ENCODE measurements at places on chromosomes 1 and 21.

DNA sequence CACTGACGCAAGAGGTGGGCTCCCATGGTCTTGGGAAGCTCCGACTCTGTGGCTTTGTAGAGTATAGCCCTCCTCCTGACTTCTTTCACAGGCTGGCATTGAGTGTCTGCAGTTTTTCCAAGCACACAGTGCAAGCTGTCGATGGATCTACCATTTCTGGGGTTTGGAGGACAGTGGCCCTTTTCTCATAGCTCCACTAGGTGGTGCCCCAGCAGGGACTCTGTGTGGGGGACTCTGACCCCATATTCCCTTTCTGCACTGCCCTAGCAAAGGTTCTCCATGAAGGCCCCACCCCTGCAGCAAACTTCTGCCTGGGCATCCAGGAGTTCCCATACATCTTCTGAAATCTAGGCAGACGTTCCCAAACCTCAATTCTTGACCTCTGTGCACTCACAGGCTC is 236.2 kb downstream of the COL11A1 start:
- no peak for DNase-seq

- DNase-seq, result no peak
These were observed 16.9 kb downstream of the DYRK3 start for GRCh38 chr1:206651958-206652890.

GRCh38 chr1:47984175-47984789 is 12.9 kb downstream of the TRABD2B start:
- no peak for DNase-seq

DNA sequence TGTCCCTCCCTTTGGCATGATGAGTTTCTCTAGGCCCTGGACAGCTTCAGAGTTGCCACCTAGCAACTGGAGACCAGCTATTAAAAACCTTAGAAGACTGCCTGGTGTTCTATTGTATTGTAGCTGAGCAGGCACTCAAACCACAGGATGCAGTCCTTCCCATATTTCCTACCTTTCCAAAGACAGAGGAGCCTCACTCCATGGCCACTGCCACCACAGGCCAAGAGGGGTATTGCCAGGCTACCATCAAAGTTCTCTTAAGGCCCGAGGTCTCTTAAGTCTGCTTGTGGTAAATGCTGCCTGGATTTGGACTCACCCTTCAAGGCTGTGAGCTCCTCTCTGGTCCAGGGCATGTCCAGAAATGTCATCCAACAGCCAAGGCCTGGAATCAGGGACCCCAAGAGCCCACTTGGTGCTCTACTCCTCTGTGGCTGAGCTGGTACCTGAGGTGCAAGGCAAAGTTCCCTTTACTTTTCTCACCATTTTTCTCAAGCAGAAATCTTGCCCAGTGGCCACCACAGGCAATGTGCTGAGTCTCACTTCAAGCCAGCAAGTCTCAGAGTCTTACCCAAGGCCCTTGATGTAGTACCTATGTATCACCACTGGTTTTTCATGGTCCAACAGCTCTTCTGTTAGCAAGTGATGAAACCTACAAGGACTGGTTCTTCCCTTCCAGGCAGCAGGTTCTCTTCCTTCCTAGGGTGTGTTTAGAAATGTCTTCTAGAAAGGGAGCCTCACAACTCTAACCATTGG is 269.4 kb downstream of the AMY1C start:
- no peak for DNase-seq

DNA sequence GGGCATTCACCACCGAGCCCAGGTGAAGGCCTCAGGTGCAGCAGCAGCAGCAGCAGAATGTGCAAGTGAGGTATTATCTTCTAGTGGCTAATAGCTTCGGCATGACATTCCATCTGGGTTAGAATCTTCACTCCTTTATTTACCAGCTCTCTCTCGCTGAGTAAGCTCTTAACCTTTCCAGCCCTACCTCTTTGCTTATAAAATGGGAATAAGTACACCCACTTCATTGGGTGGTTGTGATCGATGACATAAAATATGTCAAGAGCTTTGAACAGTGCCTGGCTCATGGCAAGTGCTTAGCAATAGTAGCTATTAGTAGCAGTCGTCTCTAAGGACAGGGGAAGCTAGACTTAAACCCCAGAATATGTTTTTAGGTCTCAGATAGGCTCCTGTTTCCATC is 149.5 kb downstream of the NOS1AP start:
- DNase-seq, result no peak

DNA sequence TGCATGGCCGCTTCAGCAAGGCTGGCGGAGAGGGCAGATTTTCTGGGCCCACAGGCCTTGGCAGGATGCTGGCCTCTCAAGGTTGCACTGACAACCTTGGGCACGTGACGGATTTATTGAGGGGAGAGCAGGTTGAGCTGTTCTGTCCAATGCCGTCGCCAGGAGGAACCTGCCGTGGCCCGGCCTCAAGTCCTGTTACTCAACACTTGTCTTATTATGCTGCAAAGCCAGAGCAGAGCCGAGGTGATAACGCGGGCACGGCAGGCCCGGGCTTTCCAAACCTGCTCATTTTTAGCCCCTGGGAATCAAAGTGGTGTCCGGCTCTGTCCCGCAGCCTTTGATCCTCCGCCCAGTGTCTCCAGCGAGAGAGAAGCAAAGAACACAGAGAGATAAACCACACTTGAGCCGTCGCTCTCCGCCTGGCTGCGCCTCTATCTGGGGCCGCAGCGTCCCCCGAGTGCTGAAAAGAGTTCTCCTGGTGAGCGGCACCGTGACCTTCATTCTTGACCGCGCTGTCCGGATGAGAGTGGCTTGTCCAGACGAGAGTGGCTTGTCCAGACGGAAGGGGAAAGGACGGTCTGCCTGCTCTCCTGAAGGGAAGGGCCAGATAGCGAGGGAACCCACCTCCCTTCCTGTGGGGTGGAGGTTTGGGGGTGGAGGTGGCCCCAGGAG is 162.3 kb upstream of the ARHGEF16 start:
- DNase-seq, result no peak

GRCh38 chr1:202088206-202088605 is 34.5 kb upstream of the GPR37L1 start:
- no peak for DNase-seq

DNA sequence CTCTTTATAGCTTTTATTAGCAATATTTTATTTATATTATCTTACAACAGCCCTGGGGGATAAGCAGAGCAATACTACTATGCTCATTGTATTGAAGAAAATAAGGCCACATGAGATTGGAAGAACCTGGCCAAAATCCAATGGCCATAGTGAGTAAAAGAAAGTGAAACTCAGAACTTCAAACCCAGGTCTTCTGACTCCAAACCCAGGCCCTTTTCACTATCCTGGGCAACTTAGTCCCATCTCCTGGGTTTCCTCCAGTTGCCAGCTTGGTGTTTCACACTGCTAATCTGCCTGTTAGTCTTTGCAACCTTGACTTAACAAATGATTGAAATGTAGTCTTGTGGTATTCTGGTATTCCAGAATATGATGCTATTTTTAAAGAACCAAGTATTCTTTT is 22.4 kb upstream of the EXO1 start:
- no peak for DNase-seq

DNA sequence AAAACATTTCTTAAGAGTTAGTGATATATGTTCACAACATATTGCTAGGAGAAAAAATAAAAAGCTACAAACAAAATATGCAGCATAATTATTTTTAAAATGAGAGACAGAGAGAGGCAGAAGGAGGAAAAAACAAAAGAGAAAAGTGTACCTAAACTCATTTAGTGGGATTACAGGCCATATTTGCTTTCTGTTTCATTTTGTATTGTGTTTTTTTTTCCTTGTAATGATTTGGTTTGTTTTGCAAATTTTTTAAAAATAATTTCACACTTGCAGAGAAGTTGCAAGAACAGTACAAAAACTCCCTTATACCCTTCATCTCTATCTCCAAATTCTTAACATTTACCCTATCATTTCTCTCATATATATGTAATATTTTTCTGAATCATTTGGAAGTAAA is 65.0 kb downstream of the LBR start:
- no peak for DNase-seq

- DNase-seq, result no peak
These were observed 7.7 kb upstream of the BCL2L15 start for GRCh38 chr1:113895098-113895497.

- DNase-seq, result no peak
These were observed 17.0 kb downstream of the MFN2 start for GRCh38 chr1:11997081-11997850.

GRCh38 chr1:208885650-208886049 is 641.5 kb upstream of the PLXNA2 start:
- DNase-seq, result no peak

DNA sequence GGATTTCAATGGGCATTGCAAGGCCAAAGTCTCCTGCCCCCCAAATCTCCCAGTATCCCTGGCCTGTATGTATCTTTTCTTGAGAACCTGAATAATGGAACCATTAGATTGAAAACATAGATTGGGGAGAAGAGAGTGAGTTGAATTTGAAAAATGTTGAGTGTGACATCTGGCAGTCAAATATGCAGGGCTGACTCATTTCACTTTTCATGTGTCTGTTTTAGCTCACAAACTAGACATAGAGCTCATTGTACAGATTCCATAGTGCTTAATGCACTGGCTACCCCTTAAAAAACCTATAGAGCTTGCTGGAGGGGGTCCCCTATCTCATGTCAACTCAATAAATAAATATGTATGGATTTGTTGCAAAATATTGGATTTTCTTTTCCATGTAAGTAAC is 30.8 kb downstream of the DDR2 start:
- no peak for DNase-seq

- no peak for DNase-seq
These were observed 15.1 kb downstream of the E2F2 start for GRCh38 chr1:23515905-23516304.

- no peak for DNase-seq
These were observed 4.1 kb upstream of the HPCA start for GRCh38 chr1:32881871-32882850.

DNA sequence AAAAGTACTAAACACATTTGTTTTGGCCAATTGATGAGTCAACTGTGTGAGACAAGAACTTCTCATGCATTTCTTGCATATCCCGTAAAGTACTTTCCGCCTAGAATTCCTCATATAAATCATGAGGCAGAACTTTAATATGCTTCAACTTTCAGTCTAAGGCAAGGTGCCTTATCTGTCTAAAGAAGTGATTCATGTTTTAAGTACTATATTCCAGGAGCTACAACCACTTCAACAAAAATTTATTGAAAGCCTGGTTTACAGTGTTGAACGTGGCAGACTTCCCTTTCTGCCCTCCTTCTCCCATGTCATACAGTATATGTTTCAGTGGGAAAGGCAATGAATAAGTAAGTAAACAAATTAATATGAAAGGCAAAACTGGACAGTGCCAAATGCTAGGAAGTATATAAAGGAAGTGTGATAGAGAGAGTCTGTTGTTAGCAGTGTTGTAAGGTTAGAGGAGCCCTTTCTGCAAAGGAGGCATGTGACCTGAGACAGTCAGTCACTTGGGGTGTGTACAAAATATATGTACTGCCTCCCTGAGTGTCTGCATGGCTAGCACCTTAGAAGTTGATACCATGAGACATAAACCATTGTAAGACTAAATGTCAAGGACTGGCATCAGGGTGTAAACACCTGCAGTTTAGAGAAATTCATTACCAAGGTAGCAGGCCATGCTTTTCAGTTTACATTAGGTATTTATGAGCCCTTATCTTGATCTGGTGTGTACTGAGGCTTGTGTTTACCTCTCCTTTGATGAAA is 362.2 kb downstream of the SRGAP2C start:
- no peak for DNase-seq

DNA sequence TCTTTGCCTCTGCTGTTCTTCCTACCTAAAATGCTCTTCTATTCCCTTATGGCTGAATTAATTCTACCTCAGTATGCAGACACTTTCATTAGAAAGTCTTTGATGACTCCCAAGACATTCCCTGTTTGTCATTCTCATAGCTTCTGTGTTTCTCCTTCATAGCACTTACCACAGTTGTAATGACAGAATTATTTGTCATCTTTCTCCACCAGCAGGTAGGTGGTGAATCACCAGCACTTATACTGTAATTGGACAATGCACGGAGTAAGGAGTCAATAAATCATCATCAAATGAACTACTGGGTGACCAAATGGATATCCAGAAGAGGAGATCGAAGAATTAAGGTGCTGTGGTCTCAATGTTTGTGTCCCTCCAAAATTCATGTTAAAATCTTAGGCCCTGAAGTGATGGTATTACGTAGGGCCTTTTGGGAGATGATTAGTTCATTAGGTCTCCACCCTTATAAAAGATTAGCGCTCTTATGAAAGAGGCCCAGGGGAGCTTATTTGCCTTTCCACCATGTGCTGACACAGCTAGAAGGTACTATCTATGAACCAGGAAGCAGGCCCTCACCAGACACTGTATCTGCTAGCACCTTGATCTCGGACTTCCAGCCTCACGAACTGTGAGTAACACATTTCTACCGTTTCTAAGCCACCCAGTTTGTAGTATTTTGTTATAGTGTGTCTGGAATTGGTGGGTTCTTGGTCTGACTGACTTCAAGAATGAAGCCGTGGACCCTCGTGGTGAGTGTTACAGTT is 2.4 kb upstream of the CCT8 start:
- DNase-seq, result no peak

- no peak for DNase-seq
These were observed 45.2 kb downstream of the COQ8A start for GRCh38 chr1:226985239-226985838.

DNA sequence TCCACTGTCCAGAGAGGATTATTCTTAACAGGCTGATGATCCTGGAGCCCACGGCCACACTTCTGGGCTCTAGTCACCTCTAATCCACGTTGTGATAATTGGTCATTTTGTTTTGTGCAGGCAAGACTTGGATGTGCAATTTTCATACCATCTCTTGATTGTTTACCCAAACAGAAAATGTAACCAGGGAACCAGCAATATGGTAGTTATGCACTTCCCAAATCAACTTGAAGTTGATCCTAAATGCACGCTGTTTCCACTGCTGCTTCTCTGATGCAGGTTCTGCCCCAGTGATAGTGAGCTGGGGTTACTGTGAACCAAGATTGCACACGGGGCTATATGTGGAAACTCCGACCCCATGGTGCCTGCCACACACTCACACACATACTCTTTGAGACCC is 14.7 kb upstream of the KCNJ15 start:
- DNase-seq, result no peak

- no peak for DNase-seq
These were observed 55.6 kb downstream of the SSX2IP start for GRCh38 chr1:84634536-84635205.

DNA sequence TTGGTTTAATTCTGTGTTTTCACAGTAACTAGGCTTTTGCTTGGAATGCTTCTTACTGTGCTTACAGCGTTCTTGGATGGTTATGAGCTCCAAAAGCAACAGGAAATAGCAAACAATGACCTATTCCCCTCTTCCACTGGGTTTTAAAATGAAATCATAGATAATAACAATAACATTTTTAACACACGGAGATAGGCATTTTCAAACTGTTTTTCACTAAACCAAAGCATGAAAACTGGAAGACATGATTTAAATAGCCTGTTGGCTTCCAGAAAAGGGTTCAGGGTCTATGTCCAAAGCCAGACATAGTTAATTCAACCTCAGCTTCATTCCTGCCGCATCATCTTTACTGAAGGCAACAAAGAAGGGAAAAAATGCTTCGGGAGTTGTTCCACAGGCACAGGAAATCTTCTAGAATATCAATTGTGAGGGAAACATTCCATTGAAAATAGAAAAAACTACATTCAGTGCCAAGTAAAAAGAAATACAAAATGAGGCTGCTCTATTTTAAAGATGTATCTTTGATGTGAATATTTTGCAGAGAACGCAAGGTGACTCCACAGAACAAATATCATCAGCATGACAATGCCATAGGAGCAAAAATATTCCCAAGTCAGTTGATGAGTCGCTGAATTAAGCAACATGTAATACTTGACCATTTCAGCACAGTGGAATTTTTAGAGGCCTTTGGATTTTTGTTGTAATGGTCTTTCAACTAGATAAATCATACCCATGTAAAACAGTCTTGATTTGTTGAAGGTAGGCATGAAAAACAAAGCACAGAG is 80.7 kb downstream of the NID1 start:
- DNase-seq, result no peak

Measured in activated T-cell treated with anti-CD3 and anti-CD28 coated beads, Interleukin-2, amount 50 U/mL, for 1 hour (primary cell).